H9 (cell line): ENCODE measurements at places on chromosomes 11 and 22. TPM values are rescaled to one million over a fixed set of nuclear protein-coding genes. Genes with fewer than 3 reads are reported as not detected.

NAALADL1 gene
- 1.0 and 1.2 TPM in 2 replicates for total RNA-seq

F2 gene
- total RNA-seq: not detected in 2 replicates

- no peak for DNase-seq
Measured at GRCh38 chr11:23359297-23359696, 499.0 kb upstream of the CCDC179 start.

DNA sequence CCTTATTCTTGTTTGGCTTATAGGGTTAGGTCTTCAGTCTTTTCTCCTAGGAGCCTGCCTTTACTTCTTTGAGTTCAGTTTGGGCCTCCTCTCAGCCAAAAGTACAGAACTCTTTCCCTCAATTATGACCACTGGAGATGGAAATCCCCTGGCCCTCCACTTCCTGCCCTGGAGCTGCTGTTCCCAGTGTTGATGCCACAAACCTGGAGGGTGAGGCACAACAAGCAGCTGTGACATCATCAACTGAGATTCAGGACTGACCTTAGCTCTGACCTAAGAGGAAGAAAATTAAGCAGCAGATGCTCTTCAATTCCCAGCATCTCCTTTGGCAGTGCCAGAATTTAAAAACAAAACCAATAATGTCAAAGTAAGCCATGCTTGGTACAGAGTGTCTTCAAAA, 3.0 kb downstream of the ABTB2 start:
- no peak for DNase-seq

GRCh38 chr11:2531277-2531986, 86.6 kb downstream of the KCNQ1 start:
- DNase-seq: peak; percentile 83

GRCh38 chr11:46285594-46286033, 8.2 kb downstream of the CREB3L1 start:
- no peak for DNase-seq

DNA sequence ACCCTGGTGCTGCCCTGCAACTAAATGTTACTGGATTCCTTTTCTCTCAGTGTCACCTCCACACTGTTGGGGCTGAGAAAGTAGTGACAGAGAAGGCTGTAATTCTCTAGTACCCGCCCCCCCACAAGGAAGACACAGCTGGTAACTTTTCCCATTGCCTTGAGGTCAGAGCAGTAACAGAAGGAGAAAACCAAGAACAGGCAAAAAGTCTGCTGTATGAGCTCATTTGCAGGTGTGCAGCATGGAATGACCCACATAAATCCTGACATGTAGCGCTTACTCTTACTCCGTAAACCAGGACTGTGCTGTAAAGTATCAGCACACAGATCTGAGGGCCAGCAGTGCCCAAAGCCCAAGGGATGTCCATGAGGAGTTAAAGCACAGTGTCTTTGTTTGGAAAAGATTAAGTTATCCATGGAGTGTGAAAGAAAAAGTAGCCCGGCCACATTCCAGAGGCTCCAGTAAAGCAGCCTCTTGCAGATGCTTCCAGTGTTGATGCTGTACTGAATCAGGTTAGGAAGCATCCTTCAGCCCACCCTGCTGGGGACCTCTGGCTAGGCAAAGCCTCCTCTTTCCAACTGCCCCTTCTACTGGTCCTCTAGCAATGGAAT, 120.7 kb downstream of the PLEKHA7 start:
- DNase-seq: no peak
